ENCODE measurements at places on chromosomes 7 and 10.

DNA sequence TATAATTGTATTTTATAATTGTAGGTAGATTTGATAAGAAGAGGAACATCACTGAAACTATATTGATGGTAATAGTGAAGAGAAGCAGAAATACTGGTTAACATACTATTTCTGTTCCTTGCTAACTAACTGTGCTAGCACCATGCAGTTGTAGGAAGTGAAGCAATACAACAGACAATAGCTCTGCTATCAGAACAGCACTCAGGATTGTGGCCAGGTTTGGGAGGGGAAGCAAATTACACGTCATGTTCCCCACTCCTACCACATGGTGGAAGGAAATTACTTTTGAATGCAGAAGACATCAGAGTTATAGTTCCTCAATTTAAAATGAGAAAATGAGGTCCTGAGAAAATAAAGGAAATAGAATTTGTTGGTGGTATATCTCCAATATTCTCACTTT is 151.1 kb downstream of the DGKB start:
- no peak for DNase-seq

DNA sequence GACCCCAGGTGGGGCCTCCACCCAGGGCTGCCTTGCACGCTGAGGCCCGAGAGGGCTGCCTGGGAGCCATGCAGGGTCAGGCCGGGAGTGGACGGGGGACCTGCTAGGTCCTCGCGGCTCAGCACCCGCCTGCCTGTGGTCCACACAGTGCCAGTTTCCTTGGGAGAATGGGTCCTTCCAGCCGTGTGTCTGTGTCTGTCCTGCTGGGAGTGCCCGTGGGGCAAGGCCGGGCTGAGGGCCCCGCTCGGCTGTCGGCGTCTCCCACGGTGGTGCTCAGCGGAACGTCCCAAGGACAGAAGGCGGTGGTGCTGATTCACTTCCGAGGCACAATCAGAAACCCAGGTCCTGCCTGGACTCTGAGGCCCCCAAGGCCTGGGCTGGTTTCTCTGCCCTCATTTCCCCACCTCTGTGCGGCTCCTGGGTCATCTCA is 23.2 kb upstream of the GTPBP4 start:
- DNase-seq = no peak

GRCh38 chr7:54680377-54681005 is 78.5 kb downstream of the SEC61G start:
- DNase-seq = no peak

GRCh38 chr7:148772297-148773089 is 73.8 kb downstream of the CUL1 start:
- no peak for DNase-seq

DNA sequence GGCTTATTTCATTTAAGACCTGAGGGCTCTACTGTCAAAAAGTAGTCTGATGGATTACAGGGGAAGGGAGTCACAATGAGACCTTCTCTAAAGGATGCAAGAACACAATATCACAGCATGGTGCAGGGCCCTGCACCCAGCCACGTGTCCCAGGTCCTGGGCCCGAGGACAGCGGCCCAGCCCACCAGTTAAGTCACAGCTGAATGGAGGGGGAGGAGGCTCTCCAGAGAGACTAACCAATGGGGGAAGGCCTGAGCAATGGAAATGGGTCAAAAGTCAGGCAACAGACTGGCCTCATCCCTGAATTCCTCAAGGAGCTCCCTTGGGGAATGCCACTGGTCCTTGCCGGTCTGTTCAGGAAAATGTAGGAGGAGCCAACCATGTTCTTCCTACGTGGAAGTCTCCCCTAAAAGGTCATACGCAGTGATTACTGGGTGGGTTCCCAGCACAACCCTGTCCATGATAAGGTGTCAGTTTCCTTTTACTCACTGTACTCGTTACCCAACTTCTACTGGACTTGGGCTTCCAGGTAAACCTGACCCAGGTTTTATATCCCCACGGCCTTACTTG is 28.3 kb downstream of the CCDC3 start:
- DNase-seq = no peak

GRCh38 chr7:133109816-133110215 is 27.9 kb upstream of the CHCHD3 start:
- no peak for DNase-seq

GRCh38 chr7:75842836-75843446 is 29.3 kb upstream of the CCL24 start:
- no peak for DNase-seq

GRCh38 chr10:30491916-30492515 is 58.0 kb downstream of the MAP3K8 start:
- no peak for DNase-seq

DNA sequence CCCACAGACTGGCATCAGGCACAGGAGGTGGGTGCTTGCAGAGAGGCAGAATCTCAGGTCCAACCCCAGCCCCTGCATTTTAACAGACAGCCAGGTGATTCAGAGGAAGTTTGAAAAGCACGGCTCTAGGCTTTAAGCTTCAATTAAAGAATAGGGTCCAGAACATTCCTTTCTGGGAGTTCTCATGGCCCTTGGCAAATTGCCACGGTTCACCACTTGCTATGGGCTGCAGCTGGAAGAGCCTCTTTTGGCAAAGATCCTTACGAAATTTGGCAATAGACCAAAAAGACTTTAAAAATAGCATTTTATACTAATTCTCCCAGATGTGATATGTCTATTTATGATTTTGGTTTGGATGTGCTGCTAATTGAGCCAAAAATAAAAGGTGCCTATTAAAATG is 148.1 kb downstream of the ITGA8 start:
- no peak for DNase-seq
